ENCODE measurements at places on chromosomes 5 and 9. TPM values are rescaled to one million over a fixed set of nuclear protein-coding genes. Genes with fewer than 3 reads are reported as not detected.
A peak's percentile ranks its signal among the peaks of the same experiment; 100 is the strongest.

Gene PAPPA
- total RNA-seq, result not detected

DNA sequence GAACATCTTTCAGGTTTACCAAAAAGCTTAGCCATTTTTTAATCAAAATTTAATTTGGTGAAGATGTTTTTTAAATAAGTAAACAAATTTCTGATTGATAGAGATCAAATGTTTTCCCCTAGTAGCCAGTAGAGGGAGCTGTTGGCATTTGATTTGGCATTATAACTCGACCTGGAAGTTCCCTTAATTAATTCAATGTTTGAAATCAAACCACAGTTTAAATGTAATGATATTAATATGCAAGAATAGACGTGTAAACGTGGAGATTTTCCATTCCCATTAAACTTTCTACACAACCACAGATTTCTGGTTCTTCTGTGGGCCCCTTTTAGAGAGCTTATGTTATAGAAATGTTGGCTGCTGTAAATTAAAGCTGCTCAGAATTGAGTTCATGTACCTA is 148.1 kb upstream of the MPDZ start:
- DNase-seq, result no peak
- no peak overlapping the region for H3K4me3 ChIP-seq
- H3K27me3 ChIP-seq, result no peaks in the 10 kb centered on the region
- no peaks in the 10 kb centered on the region for H3K4me1 ChIP-seq

GRCh38 chr5:145787001-145787400 is 48.1 kb downstream of the PRELID2 start:
- no peak for DNase-seq
- H3K27ac ChIP-seq, result no peak overlapping the region
- no peaks in the 10 kb centered on the region for H3K27me3 ChIP-seq

GRCh38 chr5:76209297-76209696 is 126.1 kb downstream of the SV2C start:
- H3K36me3 ChIP-seq, result no peaks in the 10 kb centered on the region
- H3K4me3 ChIP-seq, result no peak overlapping the region
- H3K4me1 ChIP-seq, result no peaks in the 10 kb centered on the region
- no peaks in the 10 kb centered on the region for H3K27me3 ChIP-seq
- H3K27ac ChIP-seq, result no peak overlapping the region

Gene HSPB3
- total RNA-seq, result not detected

Gene IL9
- total RNA-seq, result not detected

Gene EQTN
- not detected for total RNA-seq

GRCh38 chr5:42656651-42657015 is 100.0 kb upstream of the CCDC152 start:
- H3K36me3 ChIP-seq, result no peaks in the 10 kb centered on the region
- H3K4me3 ChIP-seq, result no peak overlapping the region
- no peaks in the 10 kb centered on the region for H3K27me3 ChIP-seq
- H3K27ac ChIP-seq, result no peak overlapping the region
- no peaks in the 10 kb centered on the region for H3K4me1 ChIP-seq
- DNase-seq, result no peak

Gene MUSK
- total RNA-seq, result not detected

GRCh38 chr5:21159510-21160059 is 1171.6 kb upstream of the CDH18 start:
- no peaks in the 10 kb centered on the region for H3K36me3 ChIP-seq
- H3K27ac ChIP-seq, result no peak overlapping the region
- H3K4me1 ChIP-seq, result no peaks in the 10 kb centered on the region
- DNase-seq, result no peak

- no peak overlapping the region for H3K27ac ChIP-seq
- H3K4me1 ChIP-seq, result no peaks in the 10 kb centered on the region
- DNase-seq, result no peak
- no peaks in the 10 kb centered on the region for H3K36me3 ChIP-seq
- no peak overlapping the region for H3K4me3 ChIP-seq
These were observed 237.3 kb downstream of the ZSWIM6 start for GRCh38 chr5:61569353-61569752.

DNA sequence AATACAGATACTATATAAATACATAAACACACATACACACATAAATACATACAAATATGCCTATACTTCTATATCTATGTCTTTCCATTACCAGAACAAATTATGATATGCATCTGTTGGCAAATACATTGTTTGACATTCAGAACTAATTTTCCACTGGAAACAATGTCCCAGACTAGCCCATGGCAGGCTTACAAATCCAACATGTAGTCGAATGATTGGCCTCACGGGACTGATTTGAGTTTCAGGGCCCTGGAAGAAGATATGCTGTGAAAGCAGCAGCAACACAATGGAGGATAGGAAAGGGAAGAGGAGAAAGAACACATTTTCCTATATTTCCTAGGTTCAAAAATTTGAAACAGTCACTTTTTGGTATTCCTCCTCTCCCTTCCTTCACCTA is 881.1 kb upstream of the DMAC1 start:
- H3K27me3 ChIP-seq, result no peaks in the 10 kb centered on the region
- no peaks in the 10 kb centered on the region for H3K36me3 ChIP-seq
- no peak for DNase-seq

GRCh38 chr5:14172149-14172795 is 29.1 kb downstream of the TRIO start:
- no peak overlapping the region for H3K27ac ChIP-seq
- H3K27me3 ChIP-seq, result no peaks in the 10 kb centered on the region
- no peaks in the 10 kb centered on the region for H3K4me1 ChIP-seq
- DNase-seq, result no peak
- H3K36me3 ChIP-seq, result no peaks in the 10 kb centered on the region
- no peak overlapping the region for H3K4me3 ChIP-seq

Gene GABRA1
- total RNA-seq, result not detected

Gene C5orf58
- total RNA-seq, result not detected

DNA sequence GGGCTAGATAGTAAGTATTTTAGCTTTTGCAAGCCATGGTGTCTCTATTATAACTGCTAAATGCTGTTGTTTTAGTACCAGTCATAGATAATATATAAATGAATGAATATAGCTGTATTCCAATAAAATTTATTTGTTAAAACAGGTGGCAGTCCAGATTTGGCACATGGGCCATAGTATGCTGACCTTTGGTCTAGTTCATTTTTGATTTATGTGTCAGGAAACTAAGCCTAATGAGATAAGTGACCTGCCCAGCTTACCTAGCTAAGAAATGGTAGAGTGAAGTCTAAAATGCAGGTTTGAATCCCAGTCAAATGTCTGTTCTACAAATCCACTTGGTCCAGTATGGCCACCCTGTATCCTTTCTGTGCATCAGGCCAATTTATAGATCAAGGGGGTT is 139.3 kb downstream of the ALDH1A1 start:
- no peaks in the 10 kb centered on the region for H3K27me3 ChIP-seq
- no peak for DNase-seq
- no peaks in the 10 kb centered on the region for H3K4me1 ChIP-seq
- H3K27ac ChIP-seq, result no peak overlapping the region
- H3K36me3 ChIP-seq, result no peaks in the 10 kb centered on the region

- H3K4me3 ChIP-seq, result peak overlapping the region; percentile 89
- DNase-seq, result peak; percentile 51
- H3K36me3 ChIP-seq, result no peaks in the 10 kb centered on the region
- no peaks in the 10 kb centered on the region for H3K27me3 ChIP-seq
- H3K4me1 ChIP-seq, result peaks cover 7% of the 10 kb centered on the region
- H3K27ac ChIP-seq, result peak overlapping the region; percentile 75
These were observed 593 bp downstream of the BRD3OS start for GRCh38 chr9:134025606-134026541.

DNA sequence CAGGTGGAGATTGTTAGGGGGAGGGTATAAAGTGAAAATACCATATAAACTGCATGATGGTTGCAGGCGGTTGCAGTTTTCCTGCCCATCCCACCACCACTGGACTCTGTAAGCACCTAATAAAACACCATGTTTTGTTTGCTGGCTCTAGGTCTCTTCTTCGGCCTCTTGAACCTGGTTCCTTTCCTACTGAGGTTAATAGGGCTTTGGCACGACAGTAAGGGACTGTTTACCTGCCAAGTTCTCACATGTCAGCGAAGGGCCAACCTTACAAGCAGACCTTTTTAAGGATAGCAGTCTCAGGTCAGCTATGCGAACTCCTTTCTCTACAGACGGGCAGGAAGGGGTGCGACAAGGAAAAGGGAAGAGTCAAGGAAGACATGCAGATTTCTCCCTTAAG is 3.4 kb upstream of the RFESD start:
- H3K4me3 ChIP-seq, result no peak overlapping the region
- no peaks in the 10 kb centered on the region for H3K36me3 ChIP-seq
- H3K4me1 ChIP-seq, result peaks cover 18% of the 10 kb centered on the region
- DNase-seq, result no peak
- H3K27me3 ChIP-seq, result no peaks in the 10 kb centered on the region

DNA sequence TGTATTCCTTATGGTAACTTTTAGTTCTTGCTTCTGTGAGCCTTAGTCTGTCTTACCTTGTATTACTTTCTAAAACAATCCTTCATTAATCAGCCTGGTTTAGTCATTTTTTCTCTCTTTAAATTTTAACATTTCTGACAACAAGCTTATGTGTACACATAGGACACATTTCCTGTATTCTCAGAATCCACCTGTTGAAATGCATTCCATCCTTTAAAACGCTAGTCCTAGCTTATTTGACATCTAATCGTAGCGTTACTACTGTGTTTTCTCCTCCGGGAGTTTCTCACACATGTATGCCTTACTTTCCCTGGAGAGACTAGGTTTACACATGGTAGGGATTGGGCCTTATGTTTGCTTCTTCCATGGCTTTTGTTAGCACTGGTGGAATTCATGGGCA is 3.8 kb downstream of the TARS1 start:
- no peak overlapping the region for H3K4me3 ChIP-seq
- no peak overlapping the region for H3K27ac ChIP-seq
- peaks cover 7% of the 10 kb centered on the region for H3K36me3 ChIP-seq

GRCh38 chr9:116705531-116705930 is 18.4 kb downstream of the TRIM32 start:
- H3K27ac ChIP-seq, result no peak overlapping the region
- H3K4me3 ChIP-seq, result no peak overlapping the region
- no peaks in the 10 kb centered on the region for H3K4me1 ChIP-seq
- H3K36me3 ChIP-seq, result no peaks in the 10 kb centered on the region
- H3K27me3 ChIP-seq, result no peaks in the 10 kb centered on the region
- DNase-seq, result no peak

DNA sequence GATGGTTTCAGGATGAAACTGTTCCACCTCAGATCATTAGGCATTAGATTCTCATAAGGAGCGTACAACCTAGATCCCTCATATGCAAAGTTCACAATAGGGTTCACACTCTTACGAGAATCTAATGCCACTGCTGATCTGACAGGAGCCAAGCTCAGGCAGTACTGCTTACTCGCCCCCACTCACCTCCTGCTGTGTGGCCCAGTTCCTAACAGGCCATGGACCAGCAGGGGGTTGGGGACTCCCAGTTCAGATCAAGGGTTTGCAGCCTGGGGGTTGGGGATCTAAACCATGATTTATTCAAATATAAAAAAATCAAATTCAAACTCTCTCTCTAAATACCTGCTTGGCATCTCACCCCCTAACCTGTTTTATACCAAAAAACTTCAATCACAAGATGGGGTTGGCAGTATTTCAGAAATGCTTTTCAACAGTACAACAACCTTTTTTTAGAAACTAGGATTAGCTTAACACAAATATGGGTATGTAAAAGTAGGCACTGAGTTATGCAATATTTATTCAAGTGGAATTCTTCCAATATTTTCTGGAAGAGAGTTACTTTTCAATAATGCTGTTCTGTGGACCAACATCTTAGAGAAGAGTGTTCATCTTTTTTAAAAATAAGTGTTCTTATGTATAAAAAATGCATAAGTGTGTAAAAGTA is 30.1 kb upstream of the SLC12A2 start:
- H3K4me1 ChIP-seq, result no peaks in the 10 kb centered on the region
- H3K27me3 ChIP-seq, result no peaks in the 10 kb centered on the region
- H3K4me3 ChIP-seq, result no peak overlapping the region
- no peak for DNase-seq

Gene ARRDC3
- 256 TPM for total RNA-seq

DNA sequence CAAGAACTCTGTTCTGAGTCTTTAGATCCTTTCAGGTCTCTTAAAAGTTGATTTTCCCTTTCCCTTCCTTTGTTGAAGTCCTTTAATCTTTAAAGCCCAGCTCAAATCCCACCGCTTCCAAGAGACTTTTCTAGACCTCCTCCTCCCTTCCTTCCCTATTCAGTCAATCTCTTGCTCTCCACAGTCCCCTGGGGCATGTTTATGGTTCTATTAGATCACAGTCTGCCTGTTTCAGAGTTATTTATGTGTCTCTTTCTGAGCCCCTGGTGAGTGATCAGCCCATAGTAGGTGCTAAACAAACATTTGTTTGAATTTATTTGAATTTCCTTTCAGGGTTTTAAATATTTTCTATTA is 7.2 kb upstream of the ARSI start:
- no peaks in the 10 kb centered on the region for H3K27me3 ChIP-seq
- H3K4me1 ChIP-seq, result no peaks in the 10 kb centered on the region
- no peaks in the 10 kb centered on the region for H3K36me3 ChIP-seq
- DNase-seq, result no peak
- no peak overlapping the region for H3K4me3 ChIP-seq

- no peaks in the 10 kb centered on the region for H3K27me3 ChIP-seq
- no peaks in the 10 kb centered on the region for H3K36me3 ChIP-seq
- no peak overlapping the region for H3K4me3 ChIP-seq
These were observed 46.8 kb upstream of the SARDH start for GRCh38 chr9:133784731-133785561.

DNA sequence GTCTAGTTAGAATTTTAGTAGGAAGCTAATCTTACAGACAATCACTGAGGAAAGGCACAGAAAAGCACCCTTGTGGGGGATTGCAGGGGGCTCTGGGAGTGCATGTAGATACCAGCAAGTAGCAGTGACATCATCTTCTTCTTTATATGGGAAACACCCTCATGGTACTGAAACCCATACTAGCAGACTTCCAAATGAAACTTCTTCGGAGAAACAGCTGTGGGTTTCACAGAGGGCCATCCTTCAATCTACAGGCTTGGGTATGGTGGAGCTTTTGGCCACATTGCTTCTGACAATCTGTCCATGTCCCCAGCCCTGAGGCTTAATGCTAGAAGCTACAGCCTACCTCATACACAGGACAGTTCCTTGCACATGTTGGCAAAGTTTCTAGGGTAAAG is 165.2 kb upstream of the NFIB start:
- no peaks in the 10 kb centered on the region for H3K36me3 ChIP-seq
- H3K27ac ChIP-seq, result no peak overlapping the region
- no peak overlapping the region for H3K4me3 ChIP-seq
- DNase-seq, result no peak
- H3K4me1 ChIP-seq, result no peaks in the 10 kb centered on the region
- H3K27me3 ChIP-seq, result no peaks in the 10 kb centered on the region

DNA sequence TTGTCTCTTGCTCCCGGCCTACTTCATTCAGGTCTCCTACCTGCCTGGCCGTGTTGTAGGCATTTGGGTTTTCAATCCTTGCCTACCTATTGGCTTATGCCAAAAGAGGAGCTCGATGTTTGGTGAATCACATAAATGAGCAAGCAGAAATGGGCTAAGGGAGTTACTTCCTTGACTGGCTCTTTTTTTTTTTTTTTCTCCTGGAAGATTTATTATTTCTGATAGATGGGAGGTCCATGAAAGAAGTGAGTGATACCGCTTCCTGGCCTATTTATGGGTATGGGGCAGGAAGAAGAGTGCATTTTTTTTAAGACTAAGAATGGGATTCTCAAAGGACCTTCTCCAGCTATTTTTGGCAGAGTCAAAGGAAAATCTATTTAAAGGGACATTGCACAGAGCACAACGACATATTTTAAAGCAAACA is 294.1 kb downstream of the ARHGAP26 start:
- H3K36me3 ChIP-seq, result no peaks in the 10 kb centered on the region
- no peak for DNase-seq
- no peak overlapping the region for H3K27ac ChIP-seq
- no peaks in the 10 kb centered on the region for H3K4me1 ChIP-seq

Gene HOMER1
- 2.6 TPM for total RNA-seq

Measured in naive thymus-derived CD4-positive, alpha-beta T cell (primary cell).